ENCODE measurements at places on chromosomes 6 and 20. TPM values are rescaled to one million over a fixed set of nuclear protein-coding genes. Genes with fewer than 3 reads are reported as not detected.

The WFDC12 gene
- polyA plus RNA-seq, result not detected

The PSMB9 gene
- polyA plus RNA-seq, result 822 TPM

The CST1 gene
- polyA plus RNA-seq, result not detected

The TPX2 gene
- polyA plus RNA-seq, result 1.2 TPM

The PPP2R5D gene
- polyA plus RNA-seq, result 17.7 TPM

The MEP1A gene
- polyA plus RNA-seq, result not detected

The OR2H1 gene
- polyA plus RNA-seq, result not detected

The TAF8 gene
- polyA plus RNA-seq, result 8.5 TPM

The OR12D3 gene
- polyA plus RNA-seq, result not detected

The SIM1 gene
- polyA plus RNA-seq, result not detected

The VNN1 gene
- 0.21 TPM for polyA plus RNA-seq

The LTB gene
- 132 TPM for polyA plus RNA-seq

- DNase-seq, result no peak
Observed at GRCh38 chr20:8530022-8530421, 398.0 kb downstream of the PLCB1 start.

DNA sequence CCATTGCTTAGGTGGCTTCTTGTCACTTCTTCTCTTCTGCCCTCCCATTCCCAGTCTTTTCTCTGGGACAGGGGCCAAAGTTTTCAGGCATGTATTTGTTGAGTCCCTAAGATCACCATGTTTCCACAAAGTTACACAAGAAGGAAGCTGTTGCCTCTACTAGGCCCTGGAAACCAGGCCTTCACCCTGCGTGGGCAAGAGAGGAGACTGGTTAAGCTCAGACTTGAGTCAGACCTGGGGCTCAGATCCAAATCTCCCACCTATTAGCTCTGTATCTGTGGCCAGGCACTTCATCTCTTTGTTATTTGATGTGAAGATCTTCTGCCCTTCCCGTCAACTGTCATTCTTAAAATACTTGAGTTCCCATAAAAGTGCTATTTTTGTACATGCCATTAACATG lies 154.6 kb downstream of the SASH1 start:
- DNase-seq, result no peak

GRCh38 chr6:150651808-150652470 lies 52.3 kb downstream of the PLEKHG1 start:
- no peak for DNase-seq

DNA sequence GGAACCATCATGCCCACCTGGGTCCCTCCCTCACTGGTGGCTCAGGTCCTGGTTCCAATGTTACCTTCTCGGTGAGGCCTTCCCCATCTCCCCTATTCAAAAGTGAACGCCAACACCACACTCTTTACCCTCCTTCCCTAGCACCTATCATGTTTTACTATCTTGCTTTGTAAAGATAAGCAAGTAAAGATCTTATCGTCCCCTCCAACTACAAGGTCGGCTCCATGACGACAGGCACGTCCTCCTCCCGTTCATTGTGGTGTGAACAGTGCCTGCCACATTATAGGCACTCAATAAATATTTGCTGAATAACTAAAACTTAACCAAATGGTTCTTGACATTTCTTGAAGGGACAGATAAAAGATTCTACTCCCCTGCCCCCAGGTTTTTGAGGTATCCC lies 147.1 kb downstream of the PREX1 start:
- DNase-seq, result no peak

- no peak for DNase-seq
Observed at GRCh38 chr20:18019068-18019467, 38.6 kb downstream of the OVOL2 start.

DNA sequence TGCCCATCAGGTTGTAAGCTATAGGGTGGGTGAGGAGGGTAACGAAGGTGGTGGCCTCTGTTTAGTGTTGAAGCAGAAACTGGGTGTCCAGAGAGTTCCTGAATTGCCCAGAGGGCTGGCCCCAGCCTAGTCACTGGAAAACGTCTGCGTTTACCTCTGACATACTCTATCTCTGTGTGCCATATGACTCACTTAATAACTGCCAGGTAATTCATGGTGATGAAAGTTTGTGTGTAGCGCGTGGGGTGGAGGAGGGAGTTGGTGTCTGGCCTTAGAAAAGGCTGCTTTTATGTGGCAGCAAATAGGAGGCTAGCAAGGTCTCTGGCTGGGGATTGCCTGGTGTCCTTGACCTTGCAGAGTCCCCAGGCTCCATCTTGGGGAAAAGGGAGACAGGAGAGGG lies 47.3 kb downstream of the SLC35D3 start:
- no peak for DNase-seq

GRCh38 chr6:115272311-115272710 lies 788.4 kb downstream of the FRK start:
- DNase-seq, result no peak

- no peak for DNase-seq
Observed at GRCh38 chr20:9412309-9412708, 102.1 kb upstream of the LAMP5 start.

- DNase-seq, result no peak
Observed at GRCh38 chr6:109397020-109397419, 14.8 kb upstream of the CD164 start.

GRCh38 chr6:23377830-23378229 lies 748.2 kb upstream of the NRSN1 start:
- DNase-seq, result no peak

DNA sequence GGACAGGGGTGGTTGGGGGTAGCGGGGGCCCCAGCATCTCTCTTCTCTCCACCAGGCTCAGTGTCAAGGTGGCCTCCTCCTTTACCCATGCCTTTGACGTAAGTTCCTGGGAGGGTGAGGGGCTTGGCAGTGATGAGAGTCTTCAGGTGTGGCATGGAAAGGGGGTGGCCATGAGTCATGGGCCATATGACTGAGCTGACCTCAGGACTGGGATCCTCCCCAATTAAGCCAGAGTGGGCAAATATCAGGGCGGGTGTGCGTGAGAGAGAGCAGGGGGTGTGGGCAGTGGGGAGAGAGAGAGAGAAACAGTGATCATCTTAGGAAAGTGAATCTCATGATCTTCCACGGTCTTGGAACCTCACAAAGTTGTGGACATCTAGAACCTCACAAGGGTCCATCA lies 8.2 kb upstream of the BPIFB4 start:
- DNase-seq, result no peak

GRCh38 chr6:100103194-100103593 lies 109.2 kb upstream of the MCHR2 start:
- DNase-seq, result no peak

DNA sequence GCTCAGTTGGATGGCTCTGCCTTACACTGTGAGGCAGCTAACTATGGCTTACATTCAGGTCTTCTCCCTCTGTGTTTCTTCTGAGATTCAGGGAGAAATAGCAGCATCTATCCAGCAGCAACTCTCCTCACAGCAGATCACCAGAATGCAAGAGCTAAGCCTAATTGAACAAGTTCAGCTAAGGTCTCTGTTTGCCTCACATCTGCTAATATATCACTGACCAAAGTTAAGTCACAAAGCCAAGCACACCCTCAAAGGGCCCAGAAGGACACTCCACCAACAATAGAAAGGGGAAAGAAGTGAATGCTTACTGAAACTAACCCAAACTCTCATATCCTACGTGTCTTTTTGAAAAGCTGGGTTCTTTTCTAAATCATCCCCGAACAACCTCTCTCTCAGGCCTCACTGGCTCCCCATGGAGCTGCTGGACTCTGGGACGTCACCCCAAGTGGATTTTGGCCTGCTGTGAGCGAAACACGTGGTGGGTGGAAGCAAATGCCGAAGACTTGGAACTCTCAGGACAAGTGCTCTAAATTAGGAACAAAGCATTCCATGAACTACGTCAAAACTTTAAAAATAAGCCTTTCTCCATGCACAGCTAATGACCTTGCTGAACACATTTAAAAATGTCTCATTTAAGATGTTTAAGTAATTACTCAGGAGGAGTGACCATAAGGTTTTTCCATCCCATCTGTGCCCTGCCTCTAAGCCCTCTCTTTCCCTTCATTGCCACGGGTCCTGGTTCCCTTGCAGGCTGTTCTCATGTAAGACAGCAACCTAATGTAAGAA lies 167.5 kb upstream of the PLCB4 start:
- no peak for DNase-seq

- no peak for DNase-seq
Observed at GRCh38 chr6:84514089-84514971, 250.1 kb downstream of the TBX18 start.

- DNase-seq, result no peak
Observed at GRCh38 chr6:165961233-165961632, 206.4 kb downstream of the TBXT start.

DNA sequence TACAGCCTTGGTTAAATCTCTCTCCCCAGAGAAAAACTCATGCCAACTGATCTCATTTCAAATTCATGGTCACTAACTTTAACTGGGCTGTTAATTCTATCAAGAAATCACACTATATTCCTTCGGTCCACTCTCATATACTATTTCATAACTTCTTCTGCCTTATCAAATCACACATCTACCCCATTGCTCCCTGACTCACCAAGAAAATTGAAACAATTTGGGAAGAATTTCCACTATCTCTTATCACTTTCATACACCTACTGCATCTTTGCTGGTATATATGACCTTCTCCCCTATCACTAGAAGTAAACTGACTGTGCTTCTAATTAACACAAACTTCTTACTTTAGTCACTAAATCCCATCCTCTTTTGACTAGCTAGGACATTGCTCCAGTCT lies 102.3 kb downstream of the FILIP1 start:
- no peak for DNase-seq

GRCh38 chr6:148303616-148304015 lies 39.0 kb upstream of the SASH1 start:
- no peak for DNase-seq

GRCh38 chr6:112253498-112253840 lies 898 bp downstream of the LAMA4 start:
- DNase-seq, result no peak

DNA sequence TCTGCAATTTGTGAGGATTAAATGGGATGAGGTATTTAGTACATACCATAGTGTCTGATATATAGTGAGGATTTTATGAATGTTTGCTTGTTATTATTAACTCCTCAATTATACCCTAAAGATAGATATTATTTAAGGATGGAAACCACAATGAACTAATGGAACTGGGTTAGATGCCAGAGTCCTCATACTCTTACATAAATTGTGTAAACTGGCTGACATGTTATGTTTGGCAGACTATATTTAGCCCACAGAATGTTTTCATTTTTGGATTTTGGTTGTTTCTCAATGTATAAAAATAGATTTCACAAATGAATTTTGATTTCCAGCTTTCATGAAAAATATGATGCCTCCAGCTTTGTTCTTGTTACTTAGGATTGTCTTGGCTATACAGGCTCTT lies 37.6 kb downstream of the HTR1B start:
- DNase-seq, result no peak

GRCh38 chr6:79949233-79949632 lies 1.9 kb upstream of the ELOVL4 start:
- peak; percentile 30 for DNase-seq

GRCh38 chr6:10310330-10310653 lies 104.6 kb downstream of the TFAP2A start:
- no peak for DNase-seq

DNA sequence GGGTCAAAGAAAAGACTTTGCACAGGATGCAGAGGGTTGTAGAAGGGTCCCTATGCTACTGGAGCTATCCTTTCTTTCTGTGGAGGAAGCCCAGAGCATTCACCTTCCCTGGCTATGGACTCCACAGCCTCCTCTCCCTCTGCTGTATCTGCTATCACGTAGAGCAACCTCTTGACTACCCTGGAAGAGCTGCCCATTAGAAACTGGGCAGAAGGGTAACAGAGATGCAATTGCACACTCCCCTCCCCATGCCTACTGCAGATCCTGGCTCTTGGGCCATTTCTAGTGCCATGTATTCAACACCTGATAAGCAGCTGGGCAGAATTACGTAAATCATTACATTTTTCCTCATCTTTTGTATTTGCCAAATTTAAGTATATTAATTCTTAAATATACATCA lies 3.1 kb downstream of the KLHL31 start:
- DNase-seq, result no peak

- no peak for DNase-seq
Observed at GRCh38 chr20:4773736-4774135, 52.0 kb downstream of the PRND start.

GRCh38 chr20:54194724-54195438 lies 13.0 kb upstream of the PFDN4 start:
- no peak for DNase-seq

GRCh38 chr20:14051454-14051853 lies 56.1 kb downstream of the MACROD2 start:
- no peak for DNase-seq

DNA sequence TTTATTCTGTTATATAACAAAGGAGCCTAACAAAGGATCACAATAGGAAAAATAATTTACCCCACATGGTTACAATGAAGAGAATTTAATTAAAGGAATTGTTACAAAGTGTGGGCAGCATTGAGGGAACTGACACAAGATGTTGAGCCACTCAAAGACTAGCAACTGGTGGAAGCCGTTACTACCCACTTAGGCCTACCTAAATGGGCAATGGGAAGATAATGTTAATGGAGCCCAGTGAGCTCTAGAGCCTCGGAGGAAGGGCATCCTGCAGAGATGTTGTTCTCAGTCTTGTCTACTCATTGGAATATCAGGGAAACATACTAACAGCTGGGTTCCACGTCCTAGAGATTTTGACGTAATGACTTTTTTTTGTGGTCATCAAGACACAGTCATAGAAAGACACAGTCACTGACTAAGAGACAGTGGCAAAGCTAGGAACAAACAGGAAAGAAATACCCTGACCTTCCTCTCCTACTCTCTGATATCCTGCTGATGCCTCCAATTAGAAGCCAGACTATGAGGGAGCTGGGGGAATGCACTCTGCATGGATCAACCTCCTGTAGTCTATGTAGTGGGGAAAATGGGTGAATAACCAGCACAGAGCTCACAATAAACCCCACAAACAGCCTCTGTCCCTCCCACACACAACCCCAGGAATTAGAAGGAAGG lies 523.8 kb upstream of the FLRT3 start:
- no peak for DNase-seq

GRCh38 chr20:6921717-6922386 lies 154.4 kb downstream of the BMP2 start:
- DNase-seq, result no peak

DNA sequence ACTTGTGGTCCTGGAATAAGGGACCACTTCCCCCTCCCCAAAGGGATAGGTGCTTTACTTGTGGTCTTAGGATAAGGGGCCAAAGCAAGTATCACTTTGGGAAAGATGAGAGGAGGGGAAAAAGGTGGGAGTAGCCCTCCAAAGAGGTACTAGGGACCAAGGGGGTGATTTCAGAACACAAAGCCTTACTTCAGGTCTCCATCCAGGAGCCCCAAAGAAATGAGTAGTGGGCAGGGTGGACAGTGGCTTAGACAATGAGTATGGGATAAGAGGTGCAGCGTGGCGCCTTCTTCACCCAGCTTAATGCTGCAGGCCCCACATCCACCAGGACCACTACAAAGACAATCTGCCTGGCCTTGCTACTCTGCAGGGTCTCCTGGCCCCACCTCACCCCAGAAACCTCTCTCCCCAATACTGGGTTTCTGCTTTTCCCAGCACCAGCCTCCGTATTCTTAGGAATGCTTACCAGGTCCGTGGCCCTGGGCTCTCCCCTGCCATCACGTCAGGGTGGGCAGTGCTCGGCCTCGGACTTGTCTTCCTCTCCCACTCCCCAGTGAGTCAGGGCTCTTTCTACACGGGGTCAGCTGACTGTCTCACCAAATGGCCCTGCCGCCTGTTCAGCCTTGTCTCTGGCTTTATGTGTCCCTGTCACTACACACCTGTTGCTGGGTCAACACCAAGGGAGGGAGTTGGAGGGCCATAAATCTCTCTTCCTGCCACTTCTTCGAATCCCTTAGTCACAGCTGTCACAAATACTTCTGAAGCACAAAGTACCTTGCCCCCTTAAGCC lies 3.1 kb downstream of the NNAT start:
- no peak for DNase-seq

Measured in immature natural killer cell (primary cell).